ENCODE measurements at places on chromosomes 16 and 17.

GRCh38 chr16:30122604-30123160, 338 bp downstream of the MAPK3 start:
- no peak for DNase-seq

GRCh38 chr17:49035470-49036269, 38.5 kb downstream of the IGF2BP1 start:
- no peak for DNase-seq

DNA sequence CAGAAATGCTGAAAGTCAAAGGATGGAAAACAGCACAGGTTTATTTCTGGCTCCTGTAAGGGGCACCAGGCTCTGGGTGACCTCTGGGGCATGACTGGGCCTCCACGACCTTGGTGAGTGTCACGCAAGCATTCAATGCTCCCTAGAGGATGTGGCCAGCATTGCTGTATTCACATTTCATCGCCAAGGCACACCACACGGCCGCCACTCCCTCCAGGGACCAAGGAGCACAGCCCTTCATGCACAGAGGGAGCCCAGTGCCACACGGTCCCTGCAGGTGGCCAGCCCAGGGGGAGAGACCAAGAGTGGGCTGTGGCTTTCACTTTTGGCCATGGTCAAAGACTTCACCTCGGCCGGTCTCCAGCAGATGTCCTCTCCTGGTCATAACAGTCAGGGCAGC, 137.4 kb upstream of the TNRC6C start:
- DNase-seq, result no peak

- no peak for DNase-seq
Observed at GRCh38 chr16:88352261-88353200, 30.2 kb upstream of the ZNF469 start.

GRCh38 chr17:6472517-6472916, 28.3 kb downstream of the PIMREG start:
- DNase-seq, result no peak

DNA sequence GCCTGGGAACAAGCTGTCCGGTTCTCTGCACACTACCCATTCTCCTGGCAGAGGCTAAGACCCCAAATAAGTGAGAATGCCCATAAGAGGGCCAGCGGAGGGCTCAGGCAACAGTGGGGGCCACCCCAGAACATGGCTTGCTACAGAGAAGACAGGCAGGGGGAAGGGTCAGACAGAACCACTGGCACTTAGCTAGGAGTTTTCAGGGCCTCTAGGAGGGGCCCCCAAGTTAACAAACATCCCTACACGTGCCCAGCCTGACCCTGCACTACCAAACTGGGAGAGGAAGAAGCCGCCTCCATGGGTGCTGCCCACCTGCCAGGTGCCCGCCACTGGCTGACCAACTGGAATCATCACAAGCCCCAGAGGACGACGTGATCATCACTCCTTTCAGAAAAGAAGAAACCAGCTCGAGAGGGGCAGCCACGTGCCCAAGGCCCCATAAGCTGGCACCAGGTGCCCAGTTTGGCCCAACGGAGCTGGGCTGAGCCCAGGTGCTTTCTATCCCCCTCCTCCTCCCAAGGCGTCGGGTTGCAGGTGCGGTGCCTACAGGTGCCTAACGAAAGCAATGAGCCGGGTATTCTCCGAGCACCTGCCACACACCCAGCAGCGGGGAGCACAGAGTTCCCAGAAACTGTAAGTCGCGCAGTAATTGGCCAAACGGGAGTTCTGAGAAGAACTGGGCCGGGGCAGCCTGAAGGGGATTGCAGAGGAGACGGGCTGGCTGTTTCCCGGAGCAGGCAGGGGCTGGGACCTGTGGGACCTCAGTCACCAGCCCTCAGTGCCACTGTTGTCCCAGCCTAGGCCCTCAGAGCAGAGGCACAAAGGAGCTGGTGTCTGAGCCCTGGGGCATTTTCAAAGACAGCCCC, 13.2 kb downstream of the RPH3AL start:
- DNase-seq, result no peak

DNA sequence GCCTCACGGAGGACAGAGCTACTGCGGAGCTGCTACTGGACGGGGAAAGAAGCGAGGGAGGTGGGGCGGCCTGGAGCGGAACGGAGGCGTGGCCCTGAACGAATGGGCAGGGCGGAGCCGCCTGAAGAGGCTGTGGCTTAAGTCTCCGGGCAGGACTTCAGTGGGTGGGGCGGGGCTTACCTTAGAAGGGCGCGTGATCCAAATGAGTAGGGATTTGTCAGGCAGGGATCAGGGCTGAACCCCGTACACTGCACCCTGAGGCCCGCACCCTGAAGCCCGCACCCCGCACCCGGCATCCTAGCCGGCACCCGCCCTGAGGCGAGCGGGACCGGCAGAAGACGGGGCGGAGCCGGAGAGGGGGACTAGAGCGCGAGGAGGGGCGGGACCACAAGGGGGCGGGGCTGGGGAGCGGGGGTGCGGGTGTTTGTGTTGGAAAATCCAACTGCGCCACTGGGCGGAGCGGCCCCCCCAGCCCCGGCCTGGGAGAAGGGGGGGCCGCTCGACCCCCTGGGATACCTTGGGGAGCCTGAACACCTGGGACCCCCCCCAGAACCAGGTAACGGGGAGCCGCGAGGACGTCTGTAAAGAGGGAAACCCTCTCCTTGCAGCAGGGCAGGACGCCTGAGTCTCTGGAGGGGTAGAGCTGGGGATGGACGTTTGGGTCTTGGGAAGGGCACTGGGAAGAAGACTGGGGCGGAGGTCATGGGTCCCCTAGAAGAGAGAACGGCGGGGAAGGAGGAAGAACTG, at the start of gene KDM6B:
Gene KDM6B, plus strand, starts transcription at position 423 of the 747 bp plus-strand sequence. CDS start 11,338 bp downstream, outside the sequence.
- DNase-seq, result peak; percentile 67

Data from AG04450 (cell line).